ENCODE measurements at places on chromosomes 4 and X.

- DNase-seq: no peak
Observed at GRCh38 chr4:117549524-117549923, 464.1 kb upstream of the TRAM1L1 start.

DNA sequence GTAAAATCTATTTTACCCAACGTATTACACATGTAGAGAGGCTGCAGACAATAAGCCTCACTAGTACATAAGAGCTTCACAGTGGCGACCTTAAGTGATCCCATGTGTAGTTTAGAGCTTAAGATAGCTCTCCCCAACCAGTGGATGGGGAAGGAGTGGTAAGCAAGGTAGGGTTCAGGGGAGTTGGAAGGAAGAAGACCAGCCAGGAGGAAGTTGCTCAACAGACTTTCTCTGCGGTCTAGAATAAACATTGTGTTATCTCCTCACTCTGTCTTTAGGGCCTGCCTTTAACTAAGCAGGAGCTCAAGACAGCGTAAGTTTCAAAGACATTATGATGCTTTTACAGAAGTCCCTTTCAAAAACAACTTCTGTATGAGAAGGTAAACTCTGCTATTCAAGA lies 16.8 kb downstream of the MEPE start:
- DNase-seq: no peak

DNA sequence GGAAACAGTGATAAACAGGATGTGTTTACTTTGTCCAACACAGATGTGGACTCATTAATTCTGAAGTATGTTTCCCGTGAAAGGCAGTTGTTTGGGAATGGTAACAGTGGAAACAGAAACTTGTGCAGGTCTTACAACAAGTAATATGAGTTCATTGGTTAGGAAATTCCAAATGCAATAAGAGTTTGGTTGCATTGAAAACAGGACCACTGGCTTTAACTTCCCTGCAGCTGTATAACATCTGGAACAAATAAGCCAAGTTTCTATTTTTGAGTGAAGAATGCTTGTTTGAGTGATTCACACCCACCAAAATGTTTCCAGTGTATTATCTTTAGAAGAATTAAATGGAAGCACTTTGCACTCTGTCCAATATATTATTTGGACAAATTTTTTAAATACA lies 82.4 kb upstream of the BMP3 start:
- no peak for DNase-seq

DNA sequence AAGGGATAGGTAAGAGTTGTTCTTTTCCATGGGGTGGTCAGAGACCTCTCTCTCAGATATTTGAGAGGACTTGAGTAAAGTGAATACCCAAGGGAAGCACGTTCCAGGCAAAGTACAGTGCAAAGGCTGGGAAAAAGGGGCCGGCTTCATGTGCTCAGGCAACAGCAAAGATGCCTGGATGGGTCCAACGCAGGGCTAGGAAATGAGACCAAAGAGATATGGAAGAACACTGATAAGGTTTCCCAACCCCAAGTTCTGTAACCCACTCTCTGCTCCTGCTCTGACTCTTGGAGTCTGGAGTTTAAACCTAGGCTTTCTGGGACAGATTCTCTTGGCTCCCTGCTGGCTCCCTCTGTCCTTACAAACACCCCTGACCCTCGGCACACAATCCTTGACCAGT lies 36.2 kb upstream of the PROM1 start:
- no peak for DNase-seq

GRCh38 chr4:144504883-144505282 lies 141.1 kb upstream of the HHIP start:
- no peak for DNase-seq

GRCh38 chr4:44368413-44369167 lies 80.0 kb downstream of the KCTD8 start:
- no peak for DNase-seq

GRCh38 chrX:110381216-110381615 lies 22.6 kb downstream of the RTL9 start:
- DNase-seq: no peak

- DNase-seq: no peak
Observed at GRCh38 chr4:145613566-145614232, 5.5 kb upstream of the MMAA start.

DNA sequence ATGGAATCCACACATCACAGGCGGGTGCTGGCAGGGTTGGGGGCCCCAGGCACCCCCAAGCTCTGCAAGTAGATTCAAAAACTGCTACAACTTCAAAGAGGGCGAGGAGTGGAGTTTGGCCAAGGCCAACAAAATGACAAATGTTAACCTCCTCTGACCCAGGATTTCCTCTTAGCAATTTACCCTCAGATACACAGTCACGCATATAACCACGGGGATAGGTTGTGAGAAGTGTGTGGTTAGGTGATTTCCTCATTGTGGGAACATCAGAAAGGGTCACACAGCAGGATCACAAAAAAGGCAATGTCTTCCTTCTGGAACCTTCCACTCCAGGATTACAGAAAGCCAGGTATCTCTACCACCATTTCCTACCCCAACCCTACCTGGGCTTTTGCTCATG lies 62.4 kb downstream of the C4orf50 start:
- DNase-seq: no peak

DNA sequence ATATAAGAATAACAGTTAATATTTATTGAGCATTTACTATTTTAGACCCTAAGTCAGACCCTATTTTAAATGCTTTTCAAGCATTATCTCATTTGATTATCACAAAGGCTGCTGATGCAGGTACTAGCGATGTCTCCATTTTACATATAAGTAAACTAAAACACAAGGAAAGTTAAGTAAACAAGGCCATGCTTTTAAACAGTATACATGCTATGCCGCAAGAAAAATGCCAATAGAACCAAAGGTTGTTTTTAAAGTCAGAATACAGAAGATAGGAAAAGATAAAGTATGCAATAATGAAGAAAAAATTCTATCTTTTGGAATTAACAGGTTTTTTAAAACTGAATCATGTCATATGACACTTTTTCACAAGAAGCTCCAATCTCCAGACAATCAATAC lies 26.2 kb downstream of the RFC1 start:
- DNase-seq: no peak

DNA sequence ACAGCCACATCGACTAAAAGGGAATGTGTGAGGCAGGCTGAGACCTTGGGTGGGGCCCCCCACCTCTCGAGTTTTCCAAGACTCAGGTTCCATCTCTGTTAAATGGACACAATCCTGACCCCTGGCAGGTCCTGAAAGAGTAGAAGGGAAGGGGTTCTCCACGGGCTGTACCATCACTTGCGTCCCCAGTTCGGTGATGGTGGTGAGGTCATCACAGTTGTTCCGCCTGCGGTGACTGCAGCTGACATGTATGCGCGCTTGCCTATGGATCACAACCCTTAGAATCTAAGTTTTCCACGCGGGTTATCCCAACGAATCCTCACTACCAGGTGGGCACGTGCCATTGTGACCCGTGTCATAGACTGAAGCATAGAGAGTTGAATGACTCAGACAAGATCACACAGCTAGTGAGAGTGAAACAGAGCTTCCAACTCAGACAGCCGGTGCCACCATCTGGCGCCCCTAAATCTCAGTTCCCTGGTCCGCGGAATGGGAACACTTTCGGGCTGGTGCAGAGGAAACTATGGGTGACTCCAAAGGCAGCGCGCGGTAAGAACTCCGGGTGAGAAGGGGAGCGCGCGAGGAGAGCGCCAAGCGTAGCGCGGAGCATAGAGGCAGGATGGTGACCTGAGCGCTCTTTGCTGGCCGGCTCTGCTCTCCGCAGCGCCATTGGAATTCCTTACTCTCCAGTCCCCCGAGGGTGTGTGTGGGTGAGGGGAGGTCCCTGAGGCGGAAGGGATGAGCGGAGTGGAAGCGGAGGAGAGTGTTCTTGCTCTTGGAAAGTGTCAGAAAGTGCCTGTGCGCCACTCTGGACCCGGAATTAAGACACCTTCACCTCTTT lies 10.5 kb downstream of the MSX1 start:
- DNase-seq: no peak

DNA sequence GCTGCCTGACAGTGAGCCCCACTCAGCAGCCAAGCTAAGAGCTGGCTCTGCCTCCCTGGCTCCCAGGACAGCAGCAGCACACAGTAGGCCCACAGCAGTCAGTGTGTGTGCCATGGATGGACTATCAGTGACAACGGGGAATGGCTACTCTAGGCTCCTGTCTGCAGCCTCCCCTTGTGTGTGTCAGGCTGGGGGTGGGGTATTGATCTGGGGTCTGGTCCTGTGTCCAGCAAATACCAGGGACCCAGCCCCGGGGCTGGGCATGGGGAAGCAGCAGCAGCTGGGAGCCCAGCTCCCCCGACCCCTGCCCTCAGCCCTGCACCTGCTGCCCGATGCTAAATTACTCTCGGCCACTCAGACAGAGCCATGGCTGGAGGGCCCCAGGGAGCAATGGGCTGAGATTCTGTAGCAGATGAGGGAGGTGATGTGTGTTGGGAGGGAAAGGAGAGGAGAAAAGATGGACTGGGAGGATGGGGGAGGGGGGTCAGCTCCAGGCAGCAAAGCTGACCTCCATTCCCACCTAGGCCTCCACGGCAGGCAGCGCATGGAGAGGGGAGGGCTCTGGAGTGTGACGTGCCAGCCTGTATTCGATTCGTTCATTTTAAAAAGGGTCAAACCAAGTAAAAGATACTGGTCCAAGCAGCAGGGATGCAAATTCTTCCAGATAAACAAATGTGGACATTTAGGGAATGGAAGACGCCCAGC lies 61.3 kb upstream of the CRMP1 start:
- no peak for DNase-seq

DNA sequence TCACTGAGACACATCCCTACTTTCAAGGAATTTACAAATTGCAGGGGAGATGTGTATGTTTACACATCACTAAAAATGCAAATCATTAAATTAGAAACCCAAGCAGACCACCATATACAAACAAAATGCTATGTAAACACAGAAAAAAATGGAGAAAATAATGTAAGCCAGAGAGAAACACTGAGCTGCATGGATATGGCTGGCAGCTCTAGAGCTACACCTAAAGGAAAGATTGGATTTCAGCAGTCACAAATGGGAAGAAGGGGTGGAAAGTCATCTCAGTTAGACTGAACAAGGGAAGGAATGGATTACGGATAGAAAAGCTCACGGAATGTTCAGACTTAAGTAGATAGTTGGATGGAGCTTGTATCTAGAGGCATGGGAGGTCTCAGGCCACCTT lies 186.3 kb downstream of the MOSPD2 start:
- no peak for DNase-seq

DNA sequence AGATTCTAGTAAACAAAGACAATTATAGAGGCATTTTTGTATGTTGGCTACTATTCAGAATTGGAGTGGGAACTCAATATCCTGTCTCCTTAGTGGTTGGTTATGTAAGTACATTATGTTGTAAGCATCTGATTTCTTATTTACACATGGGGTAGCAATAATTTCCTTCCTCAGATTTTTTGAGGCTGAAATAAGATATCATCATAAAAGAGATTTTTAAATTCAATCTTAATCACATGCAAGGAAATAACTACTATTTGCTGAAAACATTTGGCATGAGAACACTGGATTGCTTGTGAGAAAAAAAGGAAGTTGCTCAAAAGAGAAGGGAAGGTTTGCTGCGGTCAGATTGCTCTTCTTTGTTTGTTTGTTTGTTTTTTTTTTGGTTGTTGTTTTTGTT lies 437.7 kb upstream of the HS3ST1 start:
- DNase-seq: no peak

- no peak for DNase-seq
Observed at GRCh38 chrX:136497556-136498052, at the start of gene HTATSF1. HTATSF1 (plus strand) TSS chrX:136497592; CDS start chrX:136497685, 93 bp downstream.

DNA sequence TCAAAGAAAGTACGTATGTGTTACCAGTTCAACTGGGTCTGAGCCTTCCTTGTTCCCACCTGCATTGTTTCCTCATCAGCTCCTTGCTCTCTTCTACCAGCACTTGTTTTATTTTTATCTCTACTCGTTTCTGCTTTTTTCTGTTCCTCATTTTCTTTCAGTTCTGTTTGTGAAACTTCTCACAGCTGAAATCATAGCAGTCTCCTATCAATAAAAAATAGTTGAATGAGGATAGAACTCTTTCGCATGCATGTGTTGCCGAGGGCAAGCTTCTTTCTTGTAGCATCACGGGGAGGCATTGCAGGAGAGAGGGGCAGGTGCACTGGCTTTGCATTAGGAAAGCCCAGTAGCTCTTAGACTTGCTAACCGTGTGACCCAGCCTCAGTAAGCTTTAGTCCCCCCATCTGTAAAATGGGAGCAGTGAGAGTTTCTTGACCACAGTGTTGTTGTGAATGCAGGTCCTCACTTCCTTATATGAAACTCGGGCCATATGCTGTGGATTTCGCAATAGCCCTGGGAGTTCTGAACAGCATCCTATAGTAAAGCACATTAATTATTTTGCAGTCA lies 24.7 kb downstream of the OFD1 start:
- DNase-seq: no peak

DNA sequence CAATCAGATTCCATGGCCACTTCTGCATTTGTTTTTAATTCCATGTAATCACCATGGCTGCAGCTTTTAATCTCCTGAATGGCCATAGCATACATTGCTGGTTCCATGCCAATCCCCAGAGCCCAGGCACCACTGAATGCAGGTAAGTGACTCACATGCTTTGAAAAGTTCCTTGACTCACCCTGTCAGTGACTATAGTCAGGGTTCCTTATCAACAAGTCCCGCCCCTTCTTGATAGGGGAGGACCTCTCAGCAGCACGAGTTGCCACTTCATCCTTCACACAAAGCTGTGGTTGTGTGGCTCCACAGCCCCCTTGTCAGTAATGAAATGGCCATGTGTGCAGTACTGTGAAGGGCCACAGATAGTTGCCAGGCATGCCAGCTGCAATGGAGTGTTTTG lies 516.6 kb downstream of the PPARGC1A start:
- DNase-seq: no peak

DNA sequence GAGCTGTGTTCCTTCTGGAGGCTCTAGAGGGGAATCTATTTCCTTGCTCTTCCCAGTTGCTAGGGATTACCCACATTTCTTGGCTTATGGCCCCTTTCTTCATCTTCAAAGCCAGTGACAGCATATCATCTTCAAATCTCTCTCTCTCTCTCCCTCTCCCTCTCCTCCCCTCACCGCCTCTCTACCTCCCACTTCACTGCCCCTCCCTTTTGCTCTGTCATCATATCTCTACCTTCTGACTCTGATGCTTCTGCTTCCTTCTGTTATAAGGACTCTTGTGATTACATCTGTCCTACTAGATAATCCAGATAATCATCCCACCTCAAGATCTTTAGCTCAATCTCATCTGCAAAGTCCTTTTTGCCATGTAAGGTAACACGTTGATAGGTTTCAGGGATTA lies 93.1 kb upstream of the TEX13D start:
- no peak for DNase-seq

DNA sequence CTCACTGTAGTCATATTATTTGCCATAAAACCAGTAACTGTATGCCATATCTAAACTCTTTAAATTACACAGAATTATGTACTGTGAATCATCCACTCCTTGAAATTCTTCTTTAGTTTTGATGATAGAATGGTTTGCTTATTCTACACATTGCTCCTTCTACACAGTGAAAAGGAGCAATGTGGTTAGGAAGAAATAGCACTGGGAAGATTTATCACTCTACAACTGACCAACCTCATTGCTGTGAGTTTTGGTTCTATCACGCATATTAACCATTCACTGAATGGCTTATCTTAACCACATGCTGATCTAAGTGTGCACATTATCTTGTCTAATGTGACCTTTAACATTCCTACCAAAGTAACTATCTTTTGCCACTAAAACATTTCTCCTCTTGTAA lies 415.7 kb upstream of the NDST4 start:
- DNase-seq: no peak
